ENCODE measurements at places on chromosomes 5 and 9.

- DNase-seq, result no peak
Observed at GRCh38 chr9:92649007-92649406, 20.9 kb downstream of the IPPK start.

DNA sequence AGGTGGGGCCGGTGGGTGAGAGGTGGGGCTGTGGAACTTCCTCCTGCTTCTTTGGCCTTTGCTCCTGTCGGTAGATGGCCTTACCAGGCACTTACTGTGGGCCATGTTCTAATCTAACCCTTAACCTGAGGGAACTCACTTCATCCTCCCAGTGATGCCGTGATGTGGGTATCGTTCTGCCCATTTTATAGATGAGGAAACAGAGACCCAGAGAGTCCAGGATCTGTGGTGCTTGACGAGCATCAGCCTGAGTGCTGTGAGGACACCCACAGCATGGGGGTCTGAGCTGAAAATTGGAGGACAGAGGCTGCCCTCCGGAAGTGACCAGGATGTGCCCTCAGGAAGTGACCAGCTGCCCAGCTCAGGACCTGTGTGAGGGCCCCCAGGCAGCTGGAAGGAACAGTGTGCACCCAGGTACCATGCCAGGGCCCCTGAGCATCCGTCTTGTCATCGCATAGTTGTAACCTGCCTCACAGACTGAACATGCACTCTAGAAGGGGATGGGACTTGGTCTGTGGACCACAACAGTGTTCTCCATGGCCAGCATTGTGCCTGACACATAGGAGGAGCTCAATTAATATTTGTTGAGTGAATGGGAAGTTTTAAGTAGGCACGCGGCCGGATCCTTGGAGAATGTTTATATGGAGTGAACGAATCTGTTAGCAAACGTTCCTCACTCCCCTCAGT lies 8.5 kb downstream of the NEK6 start:
- no peak for DNase-seq

GRCh38 chr5:166618526-166618925 lies 1672.9 kb upstream of the WWC1 start:
- DNase-seq, result no peak

GRCh38 chr5:100676817-100677631 lies 141.8 kb downstream of the FAM174A start:
- no peak for DNase-seq

GRCh38 chr5:108898707-108899106 lies 151.0 kb downstream of the FER start:
- DNase-seq, result no peak

DNA sequence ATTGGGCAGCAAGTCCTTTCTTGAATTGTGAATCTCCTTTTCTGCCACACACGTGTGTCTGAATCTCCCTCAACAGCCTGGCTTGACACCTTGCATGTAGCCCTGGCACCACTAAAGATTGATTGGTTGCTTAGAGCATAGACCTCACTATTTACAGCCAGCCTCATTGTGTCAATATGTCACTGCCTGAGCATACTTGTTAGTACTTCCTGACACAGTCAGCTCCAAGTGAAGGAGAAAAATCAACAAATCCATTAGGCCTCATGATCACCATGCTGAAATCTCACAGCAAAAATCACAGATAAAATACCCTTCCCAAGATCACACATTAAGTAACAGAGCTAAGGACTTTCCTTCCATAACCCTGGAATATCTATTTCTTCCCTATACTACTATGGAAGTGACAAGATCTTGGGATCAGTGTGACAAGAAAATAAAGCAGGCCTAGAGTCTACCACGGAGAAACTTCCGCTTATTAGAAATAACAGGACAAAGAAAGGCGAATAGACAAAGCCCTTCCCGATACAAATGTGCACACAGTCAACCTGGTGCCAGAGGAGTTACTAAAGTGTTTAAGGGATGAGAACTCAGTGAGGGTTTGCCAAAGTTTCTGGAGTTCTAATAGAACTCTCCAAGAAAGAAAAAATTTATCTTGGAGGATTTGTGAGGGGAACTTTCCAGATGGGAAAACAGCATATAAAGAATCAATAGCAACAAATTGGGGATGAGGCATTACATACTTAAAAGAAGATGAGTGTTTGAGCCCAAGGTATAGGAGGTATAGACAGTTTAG lies 5.6 kb upstream of the ARL15 start:
- no peak for DNase-seq

DNA sequence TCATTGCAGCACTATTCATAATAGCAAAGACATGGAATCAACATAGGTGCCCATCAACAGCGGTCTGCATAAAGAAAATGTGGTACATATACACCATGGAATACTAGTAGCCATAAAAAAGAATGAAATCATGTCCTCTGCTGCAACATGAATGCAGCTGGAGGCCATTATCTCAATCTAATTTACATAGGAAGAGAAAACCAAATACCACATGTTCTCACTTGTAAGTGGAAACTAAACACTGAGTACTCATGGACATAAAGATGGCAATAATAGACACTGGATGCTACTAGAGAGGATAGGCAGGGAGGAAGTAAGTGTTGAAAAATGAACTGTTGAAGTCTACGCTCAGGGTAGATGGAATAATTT lies 203.9 kb upstream of the CDH9 start:
- no peak for DNase-seq

DNA sequence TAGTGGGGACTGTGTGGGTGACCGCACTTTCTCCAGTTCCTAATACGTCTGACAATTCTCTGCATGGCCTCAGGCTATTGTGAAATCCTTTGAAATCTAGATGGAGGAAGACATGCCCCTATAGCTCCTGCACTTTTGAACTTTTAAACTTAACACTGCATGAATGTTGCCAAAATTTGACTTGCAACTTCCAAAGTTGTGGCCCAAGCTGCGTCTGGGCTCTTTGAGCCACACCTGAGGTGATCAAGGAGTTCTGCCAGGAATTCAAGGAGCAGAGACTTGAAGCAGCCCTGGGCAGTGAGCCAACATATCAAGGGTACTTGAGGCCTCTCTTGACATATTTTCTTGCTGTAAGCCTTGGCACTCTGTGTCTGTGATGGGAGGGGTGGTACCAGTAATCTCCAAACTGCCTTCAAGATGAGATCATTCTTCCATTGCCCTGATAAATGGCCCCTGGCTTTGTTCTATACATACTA lies 1336.1 kb upstream of the CDH9 start:
- no peak for DNase-seq

DNA sequence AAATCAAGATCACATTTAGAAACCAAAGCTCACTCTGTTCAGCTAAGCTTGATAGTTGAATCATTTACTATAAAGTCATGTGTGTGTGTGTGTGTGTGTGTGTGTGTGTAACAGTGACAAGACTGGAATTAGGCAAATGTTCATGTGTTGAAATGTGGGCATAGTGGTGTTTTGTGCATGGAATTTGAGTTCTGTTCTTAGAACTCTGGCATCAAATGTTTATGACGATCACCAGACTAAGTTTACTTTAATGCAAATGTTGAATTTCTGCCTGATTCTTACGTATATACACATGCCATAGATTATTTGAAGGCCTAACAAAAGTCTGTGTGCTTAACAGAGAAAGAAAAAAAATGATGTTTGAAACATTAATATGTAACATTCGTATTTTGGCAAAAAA lies 72.8 kb upstream of the COL5A1 start:
- no peak for DNase-seq

GRCh38 chr9:122016744-122017143 lies 76.4 kb downstream of the TTLL11 start:
- DNase-seq, result no peak

Data from 8988T (cell line).